ENCODE measurements at places on chromosomes 16 and 17.
A peak's percentile ranks its signal among the peaks of the same experiment; 100 is the strongest.

GRCh38 chr16:9119795-9120194 lies 28.4 kb downstream of the HAPSTR1 start:
- DNase-seq, result no peak

DNA sequence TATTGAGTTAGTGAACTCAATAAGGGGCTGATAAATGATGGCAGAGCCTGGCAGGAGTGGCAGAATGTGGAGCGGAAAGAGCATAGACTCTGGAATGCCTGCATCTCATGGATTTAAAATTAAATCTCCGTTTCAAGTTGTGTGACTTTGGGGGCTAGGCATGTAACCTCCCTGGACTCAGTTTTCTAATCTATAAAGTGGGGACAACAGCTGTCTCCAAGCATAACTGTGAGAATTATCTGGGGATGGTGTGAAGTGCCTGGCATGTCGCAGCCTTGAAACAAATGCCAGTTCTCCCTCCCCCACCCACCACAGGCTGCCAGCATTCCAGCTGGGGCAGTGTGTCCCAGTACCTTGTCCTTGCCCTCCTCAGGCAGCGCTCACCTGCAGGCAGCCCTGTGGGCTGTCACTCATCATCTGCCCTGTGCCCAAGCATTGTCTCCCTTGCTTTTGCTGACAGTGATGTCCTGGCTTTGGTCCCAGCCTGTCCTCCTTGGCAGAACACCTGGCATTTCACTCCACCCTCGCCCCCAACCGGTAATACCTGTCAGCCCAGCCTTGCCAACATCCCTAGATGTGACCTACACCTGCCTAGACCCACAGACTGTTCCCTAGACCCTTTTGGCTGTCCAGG lies 129.6 kb downstream of the MRM1 start:
- no peak for DNase-seq

DNA sequence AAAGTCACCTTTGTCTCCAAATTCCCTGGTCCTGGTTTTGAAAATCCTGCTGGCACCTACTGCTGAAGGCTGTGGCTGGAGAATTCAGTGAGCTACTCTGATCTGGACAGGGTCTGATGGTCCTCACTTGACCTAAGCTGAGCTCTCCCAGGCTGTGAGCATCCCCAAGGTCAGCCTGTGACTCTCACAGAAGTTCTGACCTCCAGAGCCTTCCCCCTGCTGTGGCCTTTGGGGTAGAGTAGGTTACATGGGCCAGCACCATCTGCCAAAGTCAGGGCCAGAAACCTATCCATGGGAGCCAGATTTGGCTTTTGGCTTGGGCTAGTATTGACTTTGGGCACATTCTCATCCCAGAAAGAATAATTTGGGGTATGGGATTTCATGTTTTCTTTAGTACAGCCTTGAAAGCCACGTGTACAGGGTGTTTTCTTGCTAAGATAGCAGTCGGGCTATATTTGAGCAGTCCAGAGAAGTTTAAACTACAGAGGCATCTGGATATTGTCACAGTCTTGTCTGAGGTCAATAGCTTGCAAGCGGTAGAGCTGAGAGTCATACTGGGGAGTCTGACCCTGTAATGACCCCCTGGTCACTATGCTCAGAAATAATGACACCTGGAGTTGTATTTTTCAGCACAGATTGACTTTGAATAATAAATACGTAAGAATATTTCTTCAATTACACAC lies 6.2 kb upstream of the AGRP start:
- DNase-seq, result no peak

GRCh38 chr17:9028202-9028987 lies 7.1 kb downstream of the NTN1 start:
- no peak for DNase-seq

- peak; percentile 20 for DNase-seq
These were observed 1.4 kb downstream of the RHBDL1 start for GRCh38 chr16:676913-677312.

DNA sequence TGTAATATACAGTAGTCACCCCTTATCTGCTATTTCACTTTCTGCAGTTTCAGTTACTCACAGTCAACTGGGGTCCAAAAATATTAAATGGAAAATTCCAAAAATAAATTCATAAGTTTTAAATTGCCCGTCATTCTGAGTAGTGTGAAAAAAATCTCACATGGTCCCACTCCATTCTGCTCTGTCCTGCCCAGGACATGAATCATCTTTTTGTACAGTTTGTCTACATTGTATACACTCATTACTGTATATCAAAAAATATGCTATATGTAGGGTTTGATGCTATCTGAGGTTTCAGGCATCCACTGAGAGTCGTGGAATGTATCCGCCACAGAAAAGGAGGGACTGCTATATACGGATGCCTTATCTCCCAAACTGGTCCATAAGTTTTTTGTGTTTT lies 16.0 kb upstream of the APPBP2 start:
- DNase-seq, result no peak

Data from stimulated activated CD4-positive, alpha-beta T cell treated with anti-CD3 and anti-CD28 coated beads, Interleukin-4, amount 100 ng/mL, for 4 hours (primary cell).